ENCODE measurements at places on chromosomes 7 and 10.
A peak's percentile ranks its signal among the peaks of the same experiment; 100 is the strongest.

DNA sequence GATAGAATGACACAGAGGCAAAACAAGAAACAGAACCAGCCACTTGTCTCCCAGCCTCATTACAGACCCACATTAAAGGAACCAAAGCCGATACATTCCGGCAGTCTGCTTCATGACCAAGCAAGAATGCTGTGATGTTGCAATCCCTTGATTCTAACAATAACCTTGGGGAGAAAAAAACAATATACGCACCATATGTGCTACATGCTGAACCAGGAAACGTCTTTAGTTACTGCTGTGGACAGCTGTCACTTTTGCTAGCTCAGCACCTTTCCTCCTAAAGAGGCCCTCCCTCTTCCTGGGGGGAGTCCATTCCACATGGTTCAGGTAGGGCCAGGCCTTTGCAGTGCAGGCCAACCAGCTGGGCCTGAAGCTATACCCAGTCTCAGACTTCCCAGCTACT, 79.1 kb downstream of the PRTFDC1 start:
- DNase-seq: no peak

DNA sequence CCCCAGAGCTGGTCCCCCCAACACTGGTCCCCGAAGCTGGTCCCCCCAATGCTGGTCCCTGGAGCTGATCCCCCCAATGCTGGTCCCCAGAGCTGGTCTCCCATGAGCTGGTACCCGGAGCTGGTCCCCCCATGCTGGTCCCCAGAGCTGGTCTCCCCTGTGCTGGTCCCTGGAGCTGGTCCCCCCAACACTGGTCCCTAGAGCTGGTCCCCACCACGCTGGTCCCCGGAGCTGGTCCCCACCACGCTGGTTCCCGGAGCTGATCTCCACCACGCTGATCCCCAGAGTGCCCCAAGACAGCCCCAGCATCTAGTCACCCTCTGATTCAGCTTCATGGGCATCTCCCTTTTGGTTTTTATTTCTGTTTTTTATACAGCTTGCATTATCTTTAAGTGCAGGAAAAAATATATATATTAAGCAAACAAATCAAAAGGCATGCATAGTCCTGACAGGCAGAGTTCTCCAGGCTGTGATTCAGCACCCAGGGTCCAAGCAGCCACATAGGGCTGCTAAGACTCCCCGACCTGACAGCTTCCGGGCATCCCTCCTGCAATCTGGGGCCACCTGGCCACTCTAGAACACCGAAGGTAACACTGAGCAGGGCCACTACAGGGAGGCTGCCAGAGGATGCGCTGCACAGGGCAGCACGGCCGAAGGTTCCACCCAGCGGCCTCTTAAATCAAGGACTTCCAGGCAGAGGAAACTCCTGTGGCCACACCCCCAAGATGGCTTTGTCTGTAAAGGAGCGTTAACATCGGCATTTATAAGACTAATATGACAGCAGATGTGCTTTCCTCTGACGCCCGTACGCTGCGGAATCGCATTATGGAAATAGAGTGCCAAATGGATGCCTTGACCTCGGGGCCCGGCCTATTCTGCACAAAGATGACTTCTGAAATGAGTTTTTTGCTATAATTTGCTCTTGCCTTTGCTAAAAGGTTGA, 215.0 kb downstream of the PTPRN2 start:
- DNase-seq: no peak

DNA sequence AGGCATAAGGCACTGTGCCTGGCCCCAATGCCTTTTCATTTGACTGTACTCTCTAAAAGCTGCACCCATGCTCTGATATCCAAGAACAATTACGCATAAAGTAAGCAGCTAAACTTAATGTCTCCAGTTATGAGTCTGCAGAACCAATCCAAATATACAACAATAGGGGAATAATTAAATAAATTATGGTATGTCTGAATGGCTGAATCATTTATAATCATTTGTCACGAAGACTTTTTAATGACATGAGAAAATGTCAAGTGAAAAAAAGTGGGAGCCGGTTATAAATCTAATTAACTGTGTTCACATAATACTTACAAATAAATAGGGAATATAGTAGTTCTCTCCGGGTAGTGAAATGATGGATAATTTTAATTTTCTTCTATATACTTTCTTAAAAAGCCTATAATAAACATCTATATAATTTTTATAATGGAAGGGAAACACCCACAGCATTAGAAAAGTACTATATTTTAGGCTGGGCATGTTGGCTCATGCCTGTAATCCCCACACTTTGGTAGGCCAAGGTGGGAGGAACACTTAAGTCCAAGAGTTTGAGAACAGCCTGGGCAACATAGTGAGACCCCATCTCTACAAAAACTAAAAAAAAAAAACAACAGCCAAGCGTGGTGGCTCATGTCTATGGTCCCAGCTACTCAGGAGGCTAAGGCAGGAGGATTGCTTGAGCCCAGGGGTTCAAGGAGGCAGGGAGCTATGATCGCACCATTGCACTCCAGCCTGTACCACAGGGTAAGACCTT, 14.2 kb downstream of the SLC37A3 start:
- no peak for DNase-seq

- no peak for DNase-seq
These were observed 66.0 kb downstream of the PTPRE start for GRCh38 chr10:127972751-127973357.

GRCh38 chr10:98316661-98317060, 48.7 kb upstream of the LOXL4 start:
- DNase-seq: no peak

DNA sequence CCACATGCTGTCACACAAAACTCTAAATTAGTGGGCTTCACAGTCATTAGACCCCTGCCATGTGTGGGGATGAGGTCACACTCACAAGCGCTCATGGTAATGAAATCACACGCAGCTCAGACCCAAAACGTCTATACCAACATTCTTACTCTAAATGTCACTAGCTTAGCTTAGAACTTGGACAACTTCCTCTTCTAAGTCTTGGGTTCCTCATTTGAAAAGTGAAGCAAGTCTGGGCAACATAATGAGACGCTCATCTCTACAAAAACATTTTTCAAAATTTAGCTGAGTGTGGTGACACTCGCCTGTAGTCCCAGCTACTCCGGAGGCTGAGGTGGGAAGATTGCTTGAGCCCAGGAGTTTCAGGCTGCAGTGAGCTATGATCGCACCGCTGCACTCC, 92.7 kb upstream of the MACROH2A2 start:
- no peak for DNase-seq

DNA sequence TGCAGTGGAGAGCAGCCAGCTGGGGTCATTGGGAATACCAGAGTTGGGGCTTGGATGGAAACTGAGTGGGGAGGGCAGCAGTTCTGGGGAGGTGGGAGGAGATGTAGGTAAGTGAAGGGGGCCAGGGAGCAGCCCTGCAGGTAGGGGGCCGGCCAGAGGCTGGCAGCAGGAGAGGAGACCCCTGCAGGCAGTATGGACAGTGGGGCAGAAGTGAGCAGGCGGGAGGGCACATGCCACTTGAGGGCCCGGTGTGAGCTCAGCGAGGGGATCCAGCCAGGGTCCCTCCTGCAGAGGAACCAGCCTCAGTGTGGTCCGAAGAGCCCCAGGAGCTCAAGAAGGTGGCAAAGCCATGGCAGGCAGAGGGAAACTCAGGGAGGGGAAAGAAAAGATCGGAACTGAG, 75.4 kb downstream of the WDR11 start:
- DNase-seq: no peak

- DNase-seq: peak; percentile 82
These were observed 27.7 kb downstream of the BTBD16 start for GRCh38 chr10:122298598-122299301.

GRCh38 chr7:51142741-51143385, 173.7 kb downstream of the COBL start:
- DNase-seq: no peak

- DNase-seq: no peak
These were observed 759.0 kb upstream of the GALNT17 start for GRCh38 chr7:70372768-70373515.

DNA sequence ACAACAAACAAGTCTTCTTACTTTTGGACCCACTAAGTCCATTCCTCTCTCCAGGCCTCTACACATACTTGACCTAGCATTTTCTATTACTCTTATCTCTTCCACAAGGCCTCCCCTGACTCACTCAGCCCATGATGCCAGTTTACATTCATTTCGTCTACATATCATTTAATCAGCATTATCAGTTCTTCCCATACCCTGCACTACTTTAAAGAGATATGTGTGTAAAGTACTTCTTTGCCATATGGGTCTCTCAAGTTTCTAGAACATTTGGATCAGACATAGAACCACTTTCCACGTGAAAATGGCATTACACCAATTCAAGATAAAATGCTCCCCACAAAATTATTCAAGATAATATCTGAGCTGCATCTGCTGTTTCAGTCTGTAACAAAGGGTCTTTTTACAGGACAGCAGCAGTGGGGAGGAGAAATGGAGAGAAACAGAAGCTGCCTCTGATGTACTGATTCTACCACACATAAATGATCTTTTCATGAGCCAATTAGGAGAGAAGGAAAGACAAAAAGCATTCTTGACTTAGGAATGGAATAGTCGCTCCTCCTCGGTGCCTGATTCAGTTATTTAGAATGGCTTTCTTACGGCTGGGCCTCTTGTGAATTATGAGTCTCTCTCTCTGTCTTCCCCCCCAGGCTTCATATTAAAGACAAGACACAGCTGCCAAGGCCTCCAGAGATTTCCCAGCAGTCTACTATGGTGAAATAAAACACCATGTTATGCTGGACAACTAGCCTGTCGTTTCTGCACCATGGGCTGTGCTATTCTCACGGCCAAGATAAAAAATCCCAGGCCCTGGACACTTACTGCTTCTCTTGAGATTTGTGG, 46.9 kb upstream of the SEPTIN7 start:
- DNase-seq: no peak

- no peak for DNase-seq
These were observed 19.4 kb upstream of the LRRN3 start for GRCh38 chr7:111071556-111071955.

GRCh38 chr7:22087861-22088260, 142.2 kb upstream of the CDCA7L start:
- DNase-seq: no peak

DNA sequence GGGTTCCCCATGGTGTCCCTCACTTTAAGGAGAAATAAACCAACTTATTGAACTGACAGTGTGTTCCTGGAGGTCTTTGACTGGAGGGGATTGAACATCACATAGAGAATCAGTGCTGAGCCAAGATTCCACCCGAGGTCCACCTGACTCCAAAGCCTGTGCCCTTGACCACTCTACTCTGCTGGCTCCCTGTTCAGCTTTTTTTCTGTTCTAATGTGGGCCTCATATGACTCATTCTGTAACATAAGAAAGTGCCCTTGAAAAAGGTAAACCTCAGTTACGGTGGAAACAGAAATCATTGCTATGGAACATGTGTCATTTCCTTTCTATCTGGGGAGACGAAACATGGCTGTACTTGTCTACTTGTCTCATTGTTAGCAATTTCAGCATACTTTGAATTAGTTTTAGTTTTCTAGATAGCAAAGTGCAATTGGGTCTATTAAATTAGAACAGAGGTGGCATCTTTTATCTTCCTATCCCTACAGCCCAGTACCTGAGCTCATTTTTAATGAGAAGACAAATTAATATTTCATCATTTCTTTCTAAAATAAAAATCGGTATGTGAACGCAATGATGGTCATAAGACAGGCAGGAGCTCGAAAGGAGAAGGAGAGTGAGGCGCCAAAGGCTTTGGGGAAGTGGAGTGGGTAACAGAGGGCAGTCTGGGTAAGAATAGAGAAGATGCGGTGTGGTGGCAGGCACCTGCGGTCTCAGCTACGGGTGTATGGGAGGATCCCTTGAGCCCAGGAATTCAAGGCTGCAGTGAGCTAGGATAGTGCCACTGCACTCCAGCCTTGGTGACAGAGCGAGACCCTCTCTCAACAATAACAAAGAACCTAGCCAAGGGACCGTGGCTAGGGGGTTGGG, 1.5 kb downstream of the GSDME start:
- no peak for DNase-seq

GRCh38 chr7:24842449-24843241, 85.4 kb upstream of the GSDME start:
- DNase-seq: no peak

DNA sequence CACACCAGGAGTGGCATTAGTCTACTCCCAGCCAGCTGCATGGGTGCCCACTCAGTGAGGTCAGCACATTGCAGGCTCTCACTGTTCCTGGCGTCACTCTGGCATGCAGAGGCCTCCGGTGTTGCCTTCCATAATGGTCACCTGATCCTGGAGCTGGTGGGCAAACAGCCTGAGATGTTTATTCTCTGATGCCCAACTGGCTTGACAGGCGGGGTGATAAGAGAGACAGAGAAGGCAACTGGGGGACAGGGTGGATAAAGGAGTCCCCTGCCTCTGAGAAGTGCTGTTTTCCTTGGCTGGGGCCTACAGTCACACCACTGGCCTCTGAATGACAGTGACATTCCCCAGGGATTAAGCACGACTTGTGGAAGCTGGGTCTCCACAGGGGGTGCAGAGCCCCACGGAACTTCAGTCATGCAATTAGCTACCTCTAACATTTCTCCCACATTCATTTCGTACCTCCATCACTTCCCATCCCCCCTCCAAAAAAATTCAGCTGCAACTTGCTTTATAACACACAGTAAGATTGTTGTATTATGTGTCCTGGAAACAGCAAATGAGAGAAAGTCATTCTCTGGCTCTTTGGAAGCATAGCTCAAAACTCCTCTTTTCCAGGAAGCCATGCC, 7.1 kb upstream of the RBM20 start:
- DNase-seq: no peak

GRCh38 chr10:28593811-28594210, 60.9 kb downstream of the WAC start:
- DNase-seq: no peak

- DNase-seq: no peak
These were observed 19.4 kb upstream of the RALA start for GRCh38 chr7:39603924-39604323.

DNA sequence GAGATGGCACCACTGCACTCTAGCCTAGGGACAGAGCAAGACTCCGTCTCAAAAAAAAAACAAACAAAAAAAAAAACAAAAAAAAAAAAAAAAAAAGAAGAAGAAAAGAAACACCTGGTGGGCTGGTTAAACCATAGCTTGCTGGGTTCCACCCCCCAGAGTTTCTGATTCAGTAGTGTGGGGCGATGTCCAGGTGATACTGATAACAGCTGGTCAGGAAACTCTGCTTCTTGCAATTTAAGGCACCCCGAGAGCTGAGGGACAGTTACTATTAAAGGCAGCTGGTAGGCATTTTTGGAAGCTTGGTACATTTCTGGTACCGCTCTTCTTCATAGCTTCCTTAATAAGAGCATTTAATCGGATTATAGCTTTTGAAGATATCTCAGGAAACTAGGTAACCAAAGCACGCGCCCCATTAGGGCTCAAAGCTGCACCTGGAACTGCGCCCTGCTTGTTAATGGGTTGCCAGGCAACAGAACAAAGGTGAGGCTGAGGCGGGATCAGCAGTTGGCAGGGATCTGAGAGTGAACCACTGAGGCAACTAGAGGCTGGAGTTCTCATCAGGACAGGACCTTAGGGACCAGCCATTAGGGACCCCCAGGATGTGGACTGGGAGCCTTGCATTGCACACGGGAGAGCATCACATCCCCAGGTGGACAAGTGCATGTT, 6.5 kb upstream of the SDK1 start:
- no peak for DNase-seq
